ENCODE measurements at places on chromosomes 16 and 17. TPM values are rescaled to one million over a fixed set of nuclear protein-coding genes. Genes with fewer than 3 reads are reported as not detected.

Gene MT4
- total RNA-seq = not detected

Gene KCNAB3
- total RNA-seq = not detected

Gene CTRL
- total RNA-seq = 0.27 TPM

Gene VKORC1
- 56.3 TPM for total RNA-seq

Gene USP43
- not detected for total RNA-seq

Gene ATP2C2
- total RNA-seq = not detected

All from fibroblast of the aortic adventitia (primary cell).